Fibroblast of villous mesenchyme (primary cell): ENCODE measurements at places on chromosomes 6 and 20. TPM values are rescaled to one million over a fixed set of nuclear protein-coding genes. Genes with fewer than 3 reads are reported as not detected.

Gene MACROD2
- total RNA-seq, result 1.6 and 1.7 TPM in 2 replicates

Gene ADAM33
- total RNA-seq, result 44.8 and 53.1 TPM in 2 replicates

Gene APCDD1L
- 0.86 and 2.9 TPM in 2 replicates for total RNA-seq

Gene IP6K3
- total RNA-seq, result 2.6 and 6.0 TPM in 2 replicates

Gene OPRL1
- 1.6 and 1.7 TPM in 2 replicates for total RNA-seq

Gene KIAA1755
- total RNA-seq, result 0.64 and 1.3 TPM in 2 replicates

Gene WFDC13
- not detected in 2 replicates for total RNA-seq

Gene SUMO4
- 2.6 TPM in 2 replicates for total RNA-seq

DNA sequence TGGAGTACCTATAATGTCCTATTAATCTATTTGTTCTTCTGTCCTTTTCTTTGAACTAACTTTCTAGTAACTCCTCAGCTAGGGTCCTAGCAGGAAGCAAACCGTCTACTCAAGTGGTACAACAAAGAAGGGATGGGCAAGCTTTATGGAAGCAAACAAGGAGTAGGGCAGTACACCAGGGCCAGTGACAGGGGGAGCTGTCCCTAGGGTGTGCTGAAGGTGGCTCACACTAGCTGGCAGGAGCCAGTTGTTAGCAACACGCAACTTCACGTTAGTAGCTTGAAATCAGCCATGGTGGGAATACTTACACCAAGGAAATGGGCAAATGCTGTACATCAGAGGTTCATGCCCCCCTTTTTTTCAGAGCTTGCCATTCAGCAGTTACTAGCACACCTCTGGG, 74.0 kb upstream of the EYA2 start:
- no peak for DNase-seq

DNA sequence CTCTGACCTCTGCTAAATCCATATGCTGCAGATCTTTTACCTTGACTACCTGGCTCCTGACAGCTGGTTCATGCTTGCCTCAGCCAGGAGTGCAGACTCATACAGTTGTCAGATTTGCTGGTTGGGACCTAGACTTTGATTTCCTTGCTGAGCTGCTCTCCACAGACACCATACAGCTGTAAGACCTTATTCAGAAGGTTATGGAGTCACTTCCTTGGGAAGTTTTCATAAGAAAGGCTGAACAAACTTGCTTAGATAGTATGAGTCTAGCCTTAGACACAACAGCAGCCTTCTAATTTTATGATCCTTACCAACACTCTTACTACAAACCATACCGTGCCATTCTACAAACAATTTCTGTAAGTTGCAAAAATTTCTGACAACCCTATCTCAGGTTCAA, 102.9 kb downstream of the EDN1 start:
- DNase-seq, result no peak

- no peak for DNase-seq
These were observed 2.1 kb downstream of the DEF6 start for GRCh38 chr6:35299674-35300073.

- no peak for DNase-seq
These were observed 60.8 kb upstream of the CARMIL1 start for GRCh38 chr6:25218346-25218745.

- no peak for DNase-seq
These were observed 127.4 kb upstream of the MAP3K7 start for GRCh38 chr6:90714319-90714718.

GRCh38 chr6:66328200-66328599, 621.2 kb upstream of the EYS start:
- no peak for DNase-seq

GRCh38 chr6:36028877-36029324, 1.3 kb downstream of the MAPK14 start:
- DNase-seq, result peak; percentile 82

- no peak for DNase-seq
These were observed 19.2 kb upstream of the MRPS10 start for GRCh38 chr6:42236682-42237473.

- DNase-seq, result no peak
These were observed 71.0 kb downstream of the TRAM2 start for GRCh38 chr6:52505726-52506409.

DNA sequence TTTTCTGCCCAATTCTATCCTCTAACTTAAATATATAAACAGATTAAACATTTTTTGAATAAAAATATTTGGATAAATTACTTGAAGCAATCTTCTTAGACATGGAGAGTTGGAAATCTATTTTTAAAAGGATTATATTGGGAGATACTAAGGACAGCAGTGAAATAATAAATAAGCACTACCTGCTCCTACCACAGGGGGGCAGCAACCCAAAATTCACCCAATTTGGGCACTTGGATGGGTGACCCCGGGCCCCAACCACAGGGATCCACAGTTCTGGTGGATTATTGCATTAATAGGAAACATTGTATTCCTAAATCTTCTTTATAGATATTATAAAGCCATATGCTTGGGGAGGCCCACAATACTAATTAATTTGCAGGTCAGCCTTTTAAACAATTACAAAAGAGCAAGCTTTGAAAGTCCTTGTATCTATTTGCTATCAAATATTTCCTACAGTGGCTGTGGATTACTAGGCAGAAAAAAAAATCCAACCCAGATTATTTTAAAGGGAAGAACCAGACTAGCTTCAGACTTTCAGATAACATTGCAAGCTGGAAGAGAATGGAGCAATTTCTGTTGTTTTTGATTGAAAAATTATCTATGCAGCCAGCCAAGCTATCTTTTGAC, 66.4 kb upstream of the PDE10A start:
- DNase-seq, result peak; percentile 23

- no peak for DNase-seq
These were observed 11.2 kb downstream of the TBX18 start for GRCh38 chr6:84753173-84753572.

DNA sequence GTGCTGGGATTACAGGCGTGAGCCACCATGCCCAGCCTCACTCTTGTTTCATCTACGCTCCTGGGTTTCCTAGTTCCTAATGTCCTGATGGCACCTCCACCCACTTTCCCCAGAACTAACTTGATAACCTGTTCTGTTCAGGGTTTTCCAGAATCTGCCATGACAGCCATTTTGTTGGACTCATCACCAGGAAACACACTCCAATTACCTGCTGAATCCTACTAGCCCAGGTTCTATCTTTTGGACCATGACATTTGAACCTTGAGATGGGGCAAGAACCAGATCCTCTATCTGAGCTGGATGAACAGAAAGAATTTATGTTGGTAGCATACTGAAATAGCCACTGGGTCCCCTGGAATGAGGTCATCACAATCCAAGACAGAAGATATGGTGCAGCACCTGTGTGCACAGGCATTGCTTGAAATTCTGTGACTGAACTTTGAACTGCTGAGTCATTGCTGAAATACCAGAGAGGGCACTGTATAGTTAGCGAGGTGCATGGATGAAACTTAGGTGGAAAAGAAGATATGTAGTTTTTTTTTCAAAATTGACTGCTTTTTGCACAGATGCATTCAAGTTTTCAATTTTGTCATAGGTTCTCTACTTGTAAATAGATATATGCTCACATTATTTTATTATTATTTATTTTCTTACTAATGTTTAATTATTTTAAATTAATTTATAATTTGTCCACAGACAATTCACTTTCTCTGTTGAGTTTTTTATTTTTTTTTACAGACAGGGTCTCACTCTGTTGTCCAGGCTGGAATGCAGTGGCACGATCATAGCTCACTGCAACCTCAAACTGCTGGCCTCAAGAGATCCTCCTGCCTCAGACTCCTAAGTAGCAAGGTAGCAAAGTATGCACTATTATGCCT, 42.8 kb upstream of the TASP1 start:
- no peak for DNase-seq

GRCh38 chr6:52042141-52042885, 45.1 kb downstream of the PKHD1 start:
- DNase-seq, result no peak

DNA sequence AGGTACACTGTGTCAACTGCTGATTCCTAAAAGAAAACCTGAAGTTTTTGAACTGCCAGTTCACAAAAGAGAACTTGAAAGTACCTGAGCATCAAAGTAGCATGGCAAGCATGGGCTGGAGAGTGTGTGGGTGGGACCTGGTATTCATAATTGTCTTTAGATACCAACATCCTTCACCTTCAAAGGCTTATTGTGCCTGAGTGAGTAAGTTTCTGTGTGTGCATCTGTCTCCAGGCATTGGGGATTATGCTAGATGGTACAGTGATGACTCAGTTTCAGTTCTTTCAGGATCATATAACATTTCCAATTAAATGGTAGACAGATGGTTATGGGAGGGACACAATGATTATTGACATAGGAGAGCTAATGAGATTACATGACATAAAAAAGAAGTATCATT, 238.5 kb downstream of the ZFAND3 start:
- peak; percentile 21 for DNase-seq
